ENCODE measurements at places on chromosomes 7 and 10. TPM values are rescaled to one million over a fixed set of nuclear protein-coding genes. Genes with fewer than 3 reads are reported as not detected.

Gene GOLGA7B
- total RNA-seq: 0.02 TPM

Gene CAPZA2
- 132 TPM for total RNA-seq

Gene GIMAP7
- not detected for total RNA-seq

Gene GPR85
- total RNA-seq: not detected

Gene OR2A7
- total RNA-seq: not detected

Gene LUC7L2
- 61.9 TPM for total RNA-seq

Gene TMEM236
- 0.17 TPM for total RNA-seq

Gene TCF7L2
- 9.7 TPM for total RNA-seq

Gene PTPRZ1
- not detected for total RNA-seq

Gene MRLN
- total RNA-seq: not detected

Gene ENTPD1
- not detected for total RNA-seq

Gene PRPS1L1
- total RNA-seq: not detected

Gene ARHGEF35
- 0.84 TPM for total RNA-seq

Gene FAM3C
- total RNA-seq: 65.3 TPM

Gene SLC18A3
- not detected for total RNA-seq

Gene NUTM2B
- 0.12 TPM for total RNA-seq

Gene AEBP1
- total RNA-seq: not detected

Gene CALML5
- total RNA-seq: not detected

Gene RPEL1
- total RNA-seq: 0.17 TPM

Gene C10orf62
- total RNA-seq: 0.12 TPM

Gene UPK3BL2
- total RNA-seq: 11.7 TPM

Gene ZNF727
- total RNA-seq: not detected

Gene CPVL
- total RNA-seq: 30.0 TPM

Gene MMP21
- not detected for total RNA-seq

Gene ENO4
- total RNA-seq: 0.52 TPM

Gene LFNG
- total RNA-seq: 0.20 TPM

Gene EIF4H
- 619 TPM for total RNA-seq

Gene SPDYE9
- total RNA-seq: 0.54 TPM

Gene OR2A42
- not detected for total RNA-seq

Gene CPA1
- total RNA-seq: not detected

Gene GDF2
- not detected for total RNA-seq

Gene TEX36
- not detected for total RNA-seq

Gene ARHGAP22
- total RNA-seq: 3.0 TPM

Gene GCC1
- total RNA-seq: 19.5 TPM

Gene BICC1
- total RNA-seq: 0.49 TPM

Gene ZSCAN21
- total RNA-seq: 12.6 TPM

Gene NPTX2
- 2.0 TPM for total RNA-seq

Gene SFRP4
- 0.09 TPM for total RNA-seq

Gene VSTM2A
- total RNA-seq: not detected

Data from NCI-H460 (cell line).